ENCODE measurements at places on chromosomes 6 and 20.

- no peak for DNase-seq
These were observed 252.8 kb downstream of the PHF3 start for GRCh38 chr6:63888416-63888815.

DNA sequence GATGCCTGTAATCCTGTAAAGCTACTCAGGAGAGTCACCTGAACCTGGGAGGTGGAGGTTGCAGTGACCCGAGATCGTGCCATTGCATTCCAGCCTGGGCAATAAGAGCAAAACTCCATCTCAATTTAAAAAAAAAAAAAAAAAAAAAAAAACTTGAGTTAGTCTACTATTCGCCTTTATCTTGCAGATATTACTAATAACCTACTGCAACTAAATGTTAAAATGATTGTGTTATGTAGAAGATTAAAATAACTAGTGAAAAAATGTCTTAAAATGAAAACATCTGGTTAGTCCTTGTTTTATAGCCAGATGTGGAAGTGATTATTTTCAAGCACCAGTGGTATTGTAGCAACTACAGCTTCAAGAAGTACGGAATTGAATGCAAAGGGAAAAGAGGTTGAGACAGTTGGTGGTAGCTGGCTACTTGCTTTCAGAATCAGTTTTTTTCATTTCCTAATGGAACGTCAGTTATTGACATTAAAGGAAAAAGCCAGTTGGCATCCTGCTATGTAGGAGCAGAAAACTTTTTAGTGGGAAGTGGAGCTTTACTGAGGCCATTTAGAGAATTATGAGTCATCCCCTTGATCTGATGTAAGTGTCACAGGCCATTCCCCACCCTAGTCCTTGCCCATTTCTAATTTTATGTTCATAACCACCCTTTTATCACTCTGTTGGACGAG lies 43.8 kb upstream of the DYNLRB1 start:
- DNase-seq = no peak

DNA sequence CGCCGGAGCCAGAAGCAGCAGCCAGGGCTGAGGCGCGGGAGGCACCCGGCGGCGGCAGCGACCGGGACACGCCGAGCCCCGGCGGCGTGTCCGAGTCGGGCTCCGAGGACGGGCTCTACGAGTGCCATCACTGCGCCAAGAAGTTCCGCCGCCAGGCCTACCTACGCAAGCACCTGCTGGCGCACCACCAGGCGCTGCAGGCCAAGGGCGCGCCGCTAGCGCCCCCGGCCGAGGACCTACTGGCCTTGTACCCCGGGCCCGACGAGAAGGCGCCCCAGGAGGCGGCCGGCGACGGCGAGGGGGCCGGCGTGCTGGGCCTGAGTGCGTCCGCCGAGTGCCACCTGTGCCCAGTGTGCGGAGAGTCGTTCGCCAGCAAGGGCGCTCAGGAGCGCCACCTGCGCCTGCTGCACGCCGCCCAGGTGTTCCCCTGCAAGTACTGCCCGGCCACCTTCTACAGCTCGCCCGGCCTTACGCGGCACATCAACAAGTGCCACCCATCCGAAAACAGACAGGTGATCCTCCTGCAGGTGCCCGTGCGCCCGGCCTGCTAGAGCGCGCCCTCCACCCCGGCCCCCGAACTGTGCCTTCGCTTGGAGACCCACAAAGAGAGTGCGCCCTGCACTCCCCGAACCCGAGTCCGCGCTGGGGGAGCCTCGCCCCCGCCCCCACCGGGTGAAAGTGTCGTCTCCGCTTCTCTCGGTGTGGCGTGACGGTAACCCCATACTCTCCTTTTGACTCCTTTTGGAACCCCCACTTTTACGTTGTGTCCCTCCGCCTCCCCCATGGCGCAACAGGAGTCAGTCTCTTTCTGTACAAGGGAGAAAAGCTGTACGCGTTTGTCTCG lies 1.6 kb downstream of the INSM1 start:
- DNase-seq = no peak

- no peak for DNase-seq
These were observed 192.4 kb downstream of the ZMYND8 start for GRCh38 chr20:47164140-47164539.

DNA sequence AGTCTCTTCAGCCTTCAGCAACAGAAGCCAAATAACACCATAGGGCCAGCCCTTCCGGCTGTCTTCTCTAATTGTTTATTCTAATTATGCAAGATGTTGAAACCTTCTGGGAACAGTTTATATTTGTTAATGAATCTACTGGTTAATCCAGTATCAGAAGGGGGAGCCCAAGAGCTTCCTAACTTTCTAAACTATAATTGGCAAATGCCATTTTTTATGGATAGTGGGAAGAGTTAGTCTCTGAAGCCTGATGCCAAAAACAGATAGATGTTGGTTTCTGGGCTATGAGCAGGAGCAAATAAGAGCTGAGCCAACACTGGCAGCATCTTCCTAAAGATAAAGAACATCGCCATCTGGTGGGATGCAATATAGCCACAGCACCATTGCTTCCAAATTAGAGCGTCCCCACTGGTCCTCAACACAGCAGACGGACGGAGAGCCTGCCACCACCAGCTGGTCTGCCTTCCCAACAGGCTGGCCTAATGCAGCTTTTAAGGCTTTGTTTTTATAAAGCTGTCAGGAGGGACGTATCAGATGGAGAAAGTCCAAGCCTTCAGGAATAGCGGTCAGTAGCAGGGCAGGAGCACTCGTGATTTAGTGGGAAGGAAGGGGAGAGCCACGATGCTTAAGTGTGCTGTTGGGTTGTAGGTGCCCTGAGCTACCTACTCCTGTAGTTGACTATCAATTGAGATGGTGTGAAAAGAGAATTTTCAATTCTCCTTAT lies 118.8 kb downstream of the RALGAPA2 start:
- no peak for DNase-seq

GRCh38 chr6:75397656-75398465 lies 95.7 kb downstream of the FILIP1 start:
- DNase-seq = no peak

DNA sequence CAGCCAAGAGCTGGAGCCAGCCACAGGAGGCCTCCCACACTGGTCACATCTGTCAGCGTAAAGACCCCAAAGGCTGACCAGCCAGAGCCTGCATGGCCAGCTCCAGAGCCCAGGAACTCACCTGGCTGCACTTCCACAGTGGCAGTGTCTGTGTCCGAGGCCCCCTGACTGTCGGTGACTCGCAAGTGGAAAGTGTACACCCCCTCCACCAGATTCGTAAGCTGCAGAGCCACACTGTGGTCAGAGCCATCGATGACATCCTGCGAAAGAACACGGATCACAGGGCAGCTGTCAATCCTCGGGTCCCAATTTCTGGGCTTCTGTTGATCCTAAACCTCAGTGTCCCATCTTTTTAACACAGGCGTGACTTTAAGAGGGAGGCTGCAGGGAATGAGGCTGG lies 69.3 kb downstream of the ALDH5A1 start:
- DNase-seq = no peak

GRCh38 chr6:39824030-39824926 lies 32.1 kb downstream of the DAAM2 start:
- DNase-seq = no peak

GRCh38 chr20:3392756-3393155 lies 14.7 kb downstream of the DNAAF9 start:
- no peak for DNase-seq

GRCh38 chr20:43322851-43323250 lies 133.1 kb upstream of the PTPRT start:
- no peak for DNase-seq

GRCh38 chr6:153027480-153027879 lies 25.0 kb upstream of the MTRF1L start:
- no peak for DNase-seq

DNA sequence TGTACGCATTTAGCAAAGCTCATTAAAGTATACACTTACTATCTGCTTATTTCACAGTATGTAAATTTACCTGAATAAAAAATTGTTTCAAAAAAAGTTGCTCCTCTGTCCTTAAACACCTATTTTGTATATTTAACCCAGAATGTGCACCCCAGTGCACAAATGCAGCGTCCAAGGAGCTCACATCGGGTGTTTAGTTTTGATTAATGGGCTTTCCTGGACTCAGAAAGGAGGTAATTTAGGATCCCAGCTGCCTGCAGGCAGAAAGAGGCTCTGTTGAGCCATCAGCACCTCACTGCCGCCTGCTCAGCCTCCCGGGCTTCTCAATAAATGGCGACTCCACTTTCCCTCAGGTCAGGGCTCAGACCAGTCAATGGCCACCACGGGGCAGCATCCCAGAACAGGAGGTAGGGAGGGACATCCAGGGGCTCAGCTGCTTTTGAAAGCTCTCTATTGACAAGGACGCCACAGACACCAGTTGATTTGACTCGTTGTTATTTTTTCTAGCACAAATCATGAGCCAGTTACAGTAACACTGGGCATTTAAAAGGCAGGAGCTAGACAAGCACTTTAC lies 70.2 kb upstream of the TBC1D7 start:
- no peak for DNase-seq

DNA sequence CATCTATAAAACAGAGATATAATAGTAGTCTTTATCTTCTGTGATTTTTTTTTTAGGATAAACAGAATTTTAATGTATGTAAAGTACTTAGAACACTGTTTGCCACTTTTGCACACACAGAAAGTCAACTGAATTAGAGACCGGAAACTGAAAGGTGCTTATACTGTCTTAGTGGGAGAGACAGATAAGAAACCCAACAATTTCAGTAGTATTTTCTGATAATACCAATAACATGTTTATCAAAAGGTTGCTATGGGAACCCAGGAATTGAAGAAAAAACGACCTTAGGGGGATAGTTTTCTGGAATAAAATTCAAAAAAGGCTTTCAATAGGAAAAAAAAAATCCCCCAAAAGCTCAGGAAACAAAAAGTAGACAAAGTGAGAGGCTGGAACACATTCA lies 138.6 kb downstream of the BCKDHB start:
- no peak for DNase-seq

GRCh38 chr20:3659492-3660261 lies 3.5 kb downstream of the GFRA4 start:
- no peak for DNase-seq

DNA sequence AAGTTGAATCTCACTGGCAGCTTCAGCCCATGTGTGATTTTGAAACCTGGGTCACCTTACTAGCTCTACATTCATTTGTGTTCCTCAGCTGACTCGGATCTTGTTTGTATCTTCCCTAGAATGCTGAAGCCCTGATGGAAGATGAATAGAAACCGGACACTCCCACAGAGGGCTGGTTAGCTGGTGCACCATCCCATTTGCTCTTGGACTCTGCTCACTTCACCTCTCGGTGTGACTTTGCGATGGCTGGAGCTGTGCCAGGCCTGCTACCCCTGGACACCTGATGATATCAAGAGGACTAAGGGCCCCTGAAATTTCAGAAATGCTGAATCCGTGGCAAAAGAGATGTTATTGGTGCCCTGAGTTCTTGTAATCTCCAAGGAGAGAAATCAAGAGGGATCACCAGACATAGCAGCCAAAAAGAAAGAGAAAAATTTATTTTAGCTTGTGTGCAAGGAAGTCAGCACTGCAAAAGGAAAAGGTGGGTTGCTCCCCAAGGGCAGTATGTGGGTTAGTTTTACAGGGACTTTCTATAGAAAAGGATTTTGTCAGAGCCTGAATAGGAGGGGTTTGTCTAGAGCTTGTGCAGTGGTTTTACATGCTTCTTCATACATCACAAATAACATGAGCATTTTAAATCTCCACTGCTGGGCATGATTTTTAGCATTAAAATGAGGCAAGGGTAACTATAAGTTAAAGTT lies 426.3 kb upstream of the NOX3 start:
- DNase-seq = no peak

GRCh38 chr6:167279766-167280446 lies 11.2 kb upstream of the UNC93A start:
- DNase-seq = no peak

DNA sequence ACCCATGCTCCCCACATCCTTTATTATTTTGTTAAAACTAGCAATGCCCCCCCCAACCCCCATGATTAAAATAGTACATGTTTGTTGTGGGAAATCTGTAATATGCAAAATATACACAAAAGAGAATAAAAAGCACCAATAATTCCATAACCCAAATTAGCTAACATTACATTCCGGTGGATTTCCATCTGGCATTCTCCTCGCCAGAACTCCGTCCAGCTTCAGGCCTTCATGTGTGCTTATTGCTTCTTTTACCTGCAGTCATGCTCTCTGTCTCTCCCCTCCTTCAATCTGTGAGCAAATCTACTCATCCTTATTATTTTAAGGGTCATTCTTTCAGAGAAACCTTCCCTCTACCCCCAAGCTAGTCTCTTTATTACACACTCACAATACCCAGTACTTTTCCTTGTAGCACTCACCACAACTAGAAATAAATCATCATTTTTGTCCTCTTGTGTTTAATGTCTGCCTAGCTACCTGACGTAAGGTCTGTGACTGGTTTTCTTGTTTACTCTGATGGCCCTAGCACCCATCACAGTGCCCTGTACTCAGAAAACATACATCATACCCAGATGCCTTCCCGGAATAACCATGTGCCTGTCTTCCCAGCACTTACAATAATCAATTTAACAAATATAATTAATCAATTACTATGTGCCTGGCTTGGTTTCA lies 25.6 kb upstream of the IER3 start:
- peak; percentile 40 for DNase-seq

- DNase-seq = no peak
These were observed 348.3 kb upstream of the POU3F2 start for GRCh38 chr6:98486057-98486456.

DNA sequence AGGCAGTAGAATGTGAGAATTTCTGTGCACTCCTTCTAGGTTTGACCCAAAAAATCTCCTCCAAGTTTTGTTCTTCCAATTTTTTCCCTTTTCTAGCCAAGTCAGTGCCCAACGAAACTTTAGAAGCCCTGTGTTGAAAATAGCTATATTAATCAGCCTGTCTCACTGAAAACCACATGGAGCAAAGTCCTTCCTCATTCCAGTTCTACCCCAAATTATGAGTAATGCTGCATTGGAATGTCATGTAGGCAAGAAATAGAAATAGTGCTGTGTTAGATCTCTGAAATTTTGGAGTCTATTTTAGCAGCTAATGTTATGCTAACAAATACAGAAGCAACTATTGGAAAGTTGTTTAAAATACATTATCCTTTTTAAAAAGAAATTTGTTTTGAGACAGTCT lies 725.5 kb downstream of the TBC1D32 start:
- no peak for DNase-seq

DNA sequence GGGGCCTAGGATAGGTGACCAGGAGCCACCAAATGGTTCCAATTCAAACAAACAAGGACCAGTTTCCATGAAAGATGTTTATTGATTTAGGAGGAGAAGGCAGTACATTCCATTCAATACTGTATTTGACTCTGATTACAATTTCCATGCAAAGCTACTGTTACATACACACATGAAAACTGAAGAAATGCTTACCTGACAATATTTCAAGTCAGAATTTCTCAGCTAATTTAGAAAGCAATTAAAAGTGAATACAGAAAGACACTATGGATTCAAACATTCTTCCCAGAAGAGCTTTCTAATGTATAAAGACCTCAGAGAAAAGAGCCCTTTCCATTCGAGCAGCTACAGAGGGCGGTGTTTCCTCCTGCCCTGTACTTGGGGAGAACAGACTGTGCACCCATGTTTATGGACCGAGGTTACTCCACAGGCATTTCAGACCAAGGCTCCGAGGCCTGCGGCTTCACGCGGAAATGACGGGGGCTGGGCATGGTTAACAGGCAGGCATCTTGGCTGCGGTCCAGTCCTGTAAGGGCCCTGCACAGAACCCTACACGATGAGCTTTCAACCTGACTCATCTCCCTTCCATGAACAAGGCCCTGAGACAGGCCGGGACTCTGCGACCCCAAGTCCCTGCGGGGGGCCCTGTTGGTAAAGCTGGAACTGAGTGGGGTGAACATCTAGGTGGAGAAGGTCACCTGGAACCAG lies 25.7 kb upstream of the TCFL5 start:
- no peak for DNase-seq
